ENCODE measurements at places on chromosomes 12 and 14.

DNA sequence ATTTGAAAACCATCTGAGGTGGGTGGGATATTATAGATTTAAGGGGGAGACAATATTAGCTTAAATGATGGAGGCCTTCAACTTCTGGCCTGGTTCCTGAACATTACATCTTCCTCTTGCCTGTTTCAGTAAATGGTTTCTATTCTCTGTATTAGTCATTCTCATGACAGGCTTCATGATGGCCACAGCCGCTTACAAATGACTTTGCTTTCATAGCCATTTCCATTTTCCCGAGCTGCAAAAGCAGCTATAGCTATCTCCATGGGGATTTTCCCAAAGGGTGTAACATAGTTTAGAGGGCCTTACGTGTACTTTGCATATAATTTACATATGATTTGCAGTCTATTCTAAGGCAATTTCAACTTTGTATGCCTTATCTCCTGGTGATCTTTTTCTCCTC, 121.8 kb downstream of the NRXN3 start:
- no peak for DNase-seq

GRCh38 chr14:79306546-79306945, 904.8 kb downstream of the DIO2 start:
- DNase-seq, result no peak

- DNase-seq, result no peak
Observed at GRCh38 chr12:55814257-55814656, 3.3 kb downstream of the SARNP start.

GRCh38 chr12:130577351-130577750, 138.7 kb downstream of the RIMBP2 start:
- no peak for DNase-seq

- DNase-seq, result no peak
Observed at GRCh38 chr12:9872162-9872561, 3.0 kb upstream of the CLEC2B start.

DNA sequence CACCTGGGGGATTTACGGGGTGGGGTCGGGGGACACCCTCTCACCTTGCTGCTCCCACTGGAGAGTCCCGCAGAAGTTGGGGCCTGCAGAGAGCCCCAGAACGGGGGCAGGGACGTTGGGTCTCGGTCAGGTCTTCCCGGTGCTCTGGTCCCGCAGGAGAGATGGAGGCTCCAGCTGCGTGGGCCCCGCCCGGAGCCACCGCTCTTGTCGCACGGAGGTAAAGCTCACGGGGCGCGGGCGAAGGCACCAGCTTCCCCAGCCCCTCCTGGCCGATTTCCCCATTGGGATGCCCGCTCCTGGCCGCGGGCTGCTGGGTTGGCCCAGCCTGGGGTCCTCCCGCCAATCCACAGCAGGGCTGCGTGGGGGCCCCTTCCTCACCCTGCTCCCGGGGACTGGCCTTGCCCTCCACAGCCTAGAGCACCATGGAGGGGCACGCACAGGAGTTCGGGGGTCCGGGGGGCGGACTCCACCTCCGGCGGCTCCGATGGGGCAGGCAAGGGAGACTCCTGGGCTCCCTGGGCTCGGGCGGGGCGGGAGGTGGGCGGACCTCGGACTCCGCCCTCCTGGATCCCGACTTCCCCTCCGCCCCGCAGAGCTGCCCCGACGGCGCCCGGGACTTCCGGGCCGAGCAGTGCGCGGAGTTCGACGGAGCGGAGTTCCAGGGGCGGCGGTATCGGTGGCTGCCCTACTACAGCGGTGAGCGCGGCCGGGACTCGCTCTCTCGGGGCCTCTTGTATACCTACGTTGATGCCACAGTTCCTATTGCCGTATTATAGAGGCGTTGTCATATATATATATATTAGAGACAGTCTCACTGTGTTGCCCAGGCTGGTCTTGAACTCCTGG, 8.4 kb downstream of the PAPLN start:
- peak; percentile 10 for DNase-seq

GRCh38 chr12:104219361-104219892, 3.8 kb downstream of the TXNRD1 start:
- no peak for DNase-seq

DNA sequence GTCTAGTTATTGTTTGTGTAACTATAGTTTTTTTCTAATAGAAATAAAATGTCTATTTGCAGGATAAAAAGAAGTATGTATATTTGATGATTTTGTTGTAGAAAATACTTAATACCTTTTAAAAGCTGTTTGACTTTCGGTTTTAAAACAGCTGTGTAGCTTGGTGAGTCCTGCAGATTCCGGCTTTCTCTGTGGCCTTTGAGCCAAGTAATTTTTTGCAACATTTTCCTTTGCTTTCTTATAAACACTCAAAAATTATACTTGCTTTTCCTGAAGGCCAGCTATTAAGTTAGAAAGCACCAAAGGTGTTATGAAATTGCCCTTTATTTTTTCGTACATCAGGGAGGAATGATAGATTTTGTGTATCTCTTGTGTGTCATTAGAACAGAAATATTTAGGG, 63.6 kb downstream of the CRADD start:
- DNase-seq, result no peak

- DNase-seq, result no peak
Observed at GRCh38 chr14:38828183-38828827, 274.7 kb downstream of the SEC23A start.

DNA sequence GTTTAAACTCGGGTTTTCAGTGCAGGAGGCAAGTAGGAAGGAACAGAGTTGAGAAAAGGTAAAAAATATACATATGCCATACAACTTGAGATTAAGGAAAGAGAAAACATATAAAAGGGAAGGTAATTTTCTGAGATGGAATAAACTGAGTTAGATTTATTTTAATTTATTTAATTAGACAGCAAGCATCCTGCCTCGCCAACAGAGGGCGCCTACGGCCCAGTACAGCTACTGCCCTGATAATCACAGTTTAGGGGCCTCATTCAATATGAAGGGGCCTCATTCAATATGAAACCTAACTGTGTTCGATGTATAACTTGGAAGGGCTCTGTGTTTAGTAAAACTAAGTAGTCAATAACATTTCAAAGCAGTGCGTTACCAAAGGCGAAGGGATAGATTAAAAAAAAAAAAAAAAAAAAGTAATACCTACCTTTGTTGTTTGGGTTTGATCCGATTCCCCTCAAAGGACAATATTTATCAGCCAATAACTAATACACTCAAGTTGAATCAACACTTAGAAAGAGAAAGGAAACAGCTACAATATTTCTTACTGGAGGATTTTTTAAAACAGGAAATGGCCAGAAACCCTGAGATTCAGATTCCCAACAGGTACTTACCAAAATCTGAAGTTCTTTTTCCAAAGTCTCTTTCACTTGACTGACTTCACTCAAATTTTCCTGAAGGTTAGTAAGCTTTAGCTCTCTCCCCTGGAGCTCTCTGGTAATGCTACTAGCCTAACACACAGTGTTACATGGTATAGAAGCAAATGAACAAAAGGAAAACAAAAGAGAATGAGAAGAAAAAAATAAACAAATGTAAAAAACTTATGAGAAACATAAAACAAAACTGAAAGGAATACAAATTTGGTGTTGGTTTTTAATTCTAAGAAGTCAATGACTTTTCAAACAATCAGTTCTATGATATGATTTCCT, 70.0 kb upstream of the VPS33A start:
- peak; percentile 2 for DNase-seq

DNA sequence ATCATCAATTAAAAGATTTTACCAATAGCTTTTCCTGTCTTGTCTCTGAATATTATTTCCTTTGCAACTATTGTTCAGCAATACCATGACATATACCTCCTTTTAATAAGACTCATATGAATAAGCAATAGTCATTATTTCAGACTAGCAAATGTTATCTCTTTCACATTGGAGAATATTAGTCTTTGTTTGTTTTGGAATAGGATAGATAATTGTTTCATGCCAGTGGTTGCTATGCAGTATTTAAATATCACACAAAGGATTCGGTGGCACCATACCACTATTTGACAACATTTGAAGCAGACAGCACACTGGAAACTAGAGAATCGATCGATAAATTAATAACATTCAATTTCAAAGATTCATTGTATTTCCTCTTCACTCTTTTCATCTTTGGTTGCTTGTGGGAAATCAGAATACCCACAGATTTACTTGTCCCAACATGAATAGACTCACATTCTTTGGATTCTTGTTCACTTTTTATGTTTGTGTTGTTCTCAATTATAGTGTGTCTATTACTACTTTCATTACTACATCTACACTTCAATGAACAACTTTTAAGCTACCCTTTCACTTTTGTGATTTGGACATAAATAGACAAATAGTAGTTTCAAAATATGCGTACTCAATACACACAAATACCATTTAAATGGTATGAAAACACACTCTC, 42.7 kb upstream of the TBPL2 start:
- no peak for DNase-seq

DNA sequence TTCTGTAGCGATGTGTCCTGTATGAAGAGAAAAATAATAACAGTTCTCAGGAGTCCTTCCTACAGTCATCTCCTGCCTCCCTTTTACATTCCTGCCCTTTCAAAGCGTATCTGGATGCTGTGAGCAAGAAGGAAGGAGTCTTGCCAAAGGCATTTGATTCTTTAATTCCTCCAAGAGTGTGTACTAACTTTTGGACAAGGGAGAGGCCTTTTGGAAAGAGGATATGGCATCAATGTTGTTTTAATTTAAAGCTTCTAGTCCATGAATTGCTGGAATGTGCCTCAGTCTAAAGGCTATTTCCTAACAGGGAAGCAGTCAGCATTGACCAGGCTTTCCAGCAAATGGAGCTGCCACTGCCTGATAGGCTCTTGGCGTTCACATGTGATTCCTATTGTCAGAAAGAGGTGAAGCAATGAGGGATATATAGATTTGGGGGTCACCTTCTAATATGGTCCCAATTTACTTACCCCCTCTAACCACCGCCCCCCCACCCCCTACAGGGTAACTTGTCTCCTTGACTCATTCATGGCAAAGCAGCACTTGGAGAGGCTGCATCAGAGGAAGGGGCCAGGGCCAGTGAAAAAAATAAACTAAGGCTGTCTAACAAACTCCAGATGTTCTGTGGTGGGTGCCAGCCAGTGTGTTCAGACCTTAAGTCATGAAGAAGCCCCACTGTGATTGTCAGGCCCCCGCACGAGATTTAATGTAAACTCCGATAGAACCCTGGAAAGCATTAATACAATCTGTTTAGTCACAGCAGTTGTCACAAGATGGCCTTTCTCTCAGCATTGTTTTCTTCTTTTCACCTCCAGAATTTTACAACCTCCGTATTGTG, 220.3 kb downstream of the FBXL14 start:
- DNase-seq, result no peak

DNA sequence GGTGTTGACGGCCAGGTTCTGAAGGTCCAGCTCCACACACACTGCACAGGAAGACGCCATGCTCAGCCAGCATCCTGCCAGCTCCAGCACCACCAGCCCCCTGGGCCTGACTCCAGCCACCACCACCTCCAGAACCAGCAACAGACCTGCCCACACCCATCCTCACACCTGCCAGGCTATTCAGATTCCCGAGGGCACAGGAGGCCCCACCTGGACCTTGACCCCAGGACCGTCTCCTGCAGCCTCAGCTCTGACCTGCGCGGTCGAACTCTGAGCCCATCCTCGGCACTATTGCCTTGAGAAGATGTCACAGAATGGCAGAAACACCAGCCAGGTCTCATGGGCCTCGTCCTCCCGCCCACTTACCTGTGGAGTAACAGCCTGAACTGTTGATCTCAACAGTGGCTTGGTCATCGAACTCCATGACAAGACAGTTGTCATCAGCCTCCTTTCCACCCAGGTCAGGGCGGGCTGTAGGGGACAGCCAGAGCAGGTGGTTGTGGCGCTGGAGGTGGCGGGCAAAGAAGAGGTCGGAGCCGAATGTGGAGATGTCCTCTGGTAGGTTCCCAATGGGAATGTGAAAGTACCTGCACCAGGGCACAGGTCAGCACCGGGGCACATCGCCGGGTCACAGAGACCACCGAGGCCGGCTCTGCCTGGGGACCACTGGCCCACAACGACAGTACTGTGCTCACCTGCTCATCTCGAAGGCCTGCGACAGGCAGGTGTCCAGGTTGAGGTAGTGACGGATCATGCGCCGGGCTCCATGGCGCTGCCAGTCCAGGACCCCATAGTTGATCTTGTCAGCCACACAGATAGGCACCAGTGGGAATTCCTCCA, 23.5 kb downstream of the P2RX2 start:
- DNase-seq, result no peak

- DNase-seq, result peak; percentile 90
Observed at GRCh38 chr14:102776761-102777710, at the start of gene TRAF3. TRAF3 (plus strand) TSS chr14:102777449; CDS start chr14:102870202, 92,753 bp downstream.

DNA sequence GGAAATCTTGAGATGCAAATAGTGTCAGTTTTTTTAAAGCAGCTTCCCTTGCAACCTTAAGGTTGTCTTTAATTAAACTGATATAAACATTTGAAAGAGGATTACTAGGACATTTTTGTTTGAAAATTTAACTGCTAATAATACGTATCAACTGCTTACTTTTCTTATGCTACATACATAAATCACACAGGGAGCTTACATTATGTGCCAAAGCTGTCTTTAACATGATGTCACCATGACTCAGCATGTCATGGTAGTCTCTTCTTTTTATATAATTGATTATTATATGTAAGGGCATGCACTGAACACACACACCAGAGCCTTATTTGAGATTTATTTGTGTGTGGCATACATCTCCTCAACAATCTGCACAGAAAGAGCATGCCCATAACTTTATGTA, 63.0 kb upstream of the PTHLH start:
- no peak for DNase-seq

GRCh38 chr12:6959058-6959804, 8.1 kb downstream of the PTPN6 start:
- peak; percentile 63 for DNase-seq

GRCh38 chr12:68157380-68157779, 2.2 kb downstream of the IFNG start:
- no peak for DNase-seq

GRCh38 chr12:31850268-31850667, 108.9 kb upstream of the RESF1 start:
- no peak for DNase-seq

- DNase-seq, result no peak
Observed at GRCh38 chr14:61387076-61387475, 65.7 kb downstream of the PRKCH start.

DNA sequence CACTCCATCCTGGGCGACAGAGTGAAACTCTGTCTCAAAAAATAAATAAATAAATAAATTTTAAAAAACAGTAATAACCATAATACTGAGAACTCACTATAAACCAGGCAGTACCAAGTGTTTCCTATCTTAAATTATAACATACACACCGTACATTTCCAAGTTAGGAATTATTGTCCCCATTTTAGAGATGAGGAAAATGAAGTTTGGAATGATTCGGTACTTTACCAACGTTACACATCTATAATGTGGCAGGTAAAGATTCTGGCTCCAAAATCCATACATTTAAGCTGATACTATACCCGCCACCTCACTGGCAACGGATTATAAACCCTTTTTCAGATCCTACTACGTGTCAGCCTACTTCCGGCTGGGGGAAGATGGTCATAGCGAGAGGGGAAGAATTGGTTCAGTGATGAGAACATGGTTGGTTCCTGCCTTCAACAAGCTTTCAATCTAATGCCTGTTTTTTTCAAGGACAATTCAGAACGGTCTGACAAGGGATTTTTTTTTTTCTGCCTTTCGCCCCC, 105.9 kb upstream of the ATF7IP start:
- DNase-seq, result no peak
